ENCODE measurements at places on chromosomes 1 and 21. TPM values are rescaled to one million over a fixed set of nuclear protein-coding genes. Genes with fewer than 3 reads are reported as not detected.

ATXN7L2 gene
- 19.6 TPM for polyA plus RNA-seq

AHDC1 gene
- 22.6 TPM for polyA plus RNA-seq

RNU1-2 gene
- not detected for polyA plus RNA-seq

C1orf116 gene
- 0.98 TPM for polyA plus RNA-seq

S100A7 gene
- polyA plus RNA-seq = 247 TPM

PEAR1 gene
- polyA plus RNA-seq = 2.5 TPM

GRCh38 chr1:23019863-23020625 lies 776 bp downstream of the KDM1A start:
- H3K4me1 ChIP-seq = peaks cover 6% of the 10 kb centered on the region
- no peaks in the 10 kb centered on the region for H3K27me3 ChIP-seq
- peak; percentile 30 for DNase-seq
- H3K27ac ChIP-seq = peak overlapping the region; percentile 72

DNA sequence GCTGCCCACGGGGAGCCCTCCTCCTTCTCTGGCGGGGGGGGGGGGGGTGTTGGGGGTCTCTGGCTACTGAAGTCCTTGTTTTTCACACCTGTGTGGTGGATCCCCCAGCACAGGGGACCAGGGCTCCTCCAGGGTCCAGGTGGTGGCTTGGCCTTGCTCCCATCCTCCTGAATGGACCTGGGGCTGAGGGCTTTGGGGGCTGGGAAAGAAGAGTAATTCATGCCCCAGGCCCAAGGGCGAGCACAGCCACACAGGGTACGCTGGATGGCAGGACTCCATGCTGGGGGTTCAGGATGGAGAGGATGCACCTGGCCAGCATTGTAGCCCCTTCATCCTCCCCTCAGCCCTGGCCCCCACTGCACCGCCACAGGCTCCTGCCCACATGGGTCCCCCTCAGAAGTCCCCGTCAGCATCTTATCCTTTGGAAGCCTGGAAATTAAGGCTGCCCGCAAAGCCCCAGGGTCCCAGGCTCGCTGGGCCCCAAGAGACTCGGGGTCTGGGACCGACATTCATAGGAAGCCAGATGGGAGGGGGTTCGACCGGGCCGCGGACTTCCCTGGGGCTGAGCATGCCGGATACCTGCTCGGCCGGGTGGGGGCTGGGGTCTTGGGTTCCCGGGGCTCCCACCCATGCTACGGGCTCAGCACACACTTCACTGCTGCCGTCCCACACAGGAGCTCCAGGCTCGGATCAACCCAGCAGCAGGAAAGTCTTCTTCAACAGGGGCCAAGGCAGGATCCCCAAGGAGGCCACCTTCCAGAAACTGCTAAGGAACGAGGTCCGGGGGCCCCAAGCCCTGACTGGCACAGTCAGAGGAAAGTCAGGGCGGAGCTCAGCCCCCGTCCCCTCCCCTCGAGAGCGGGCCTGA lies 49.0 kb upstream of the ACTRT2 start:
- H3K27ac ChIP-seq = no peak overlapping the region
- DNase-seq = no peak
- no peaks in the 10 kb centered on the region for H3K4me1 ChIP-seq
- H3K27me3 ChIP-seq = peaks cover 10% of the 10 kb centered on the region

DNA sequence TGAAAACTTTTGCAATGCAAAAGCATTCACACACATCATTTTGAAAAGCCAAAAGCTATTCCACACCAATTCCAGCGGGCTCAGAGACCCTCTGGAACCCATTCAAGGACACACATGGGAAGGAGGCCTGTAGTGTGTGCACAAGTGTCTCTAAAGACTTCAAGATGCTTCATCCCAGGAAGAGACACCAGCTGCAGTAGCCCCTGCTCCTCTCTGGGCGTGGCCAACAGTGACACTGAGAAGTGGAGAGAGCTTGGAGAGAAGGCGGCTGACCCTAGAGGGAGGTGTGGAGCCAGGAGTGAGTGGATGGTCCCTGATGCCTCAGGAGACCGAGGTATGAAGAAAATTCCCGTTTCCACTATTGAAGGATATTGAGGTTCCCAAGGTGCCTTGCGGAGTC lies 14.9 kb upstream of the TNNI1 start:
- DNase-seq = no peak
- H3K27ac ChIP-seq = no peak overlapping the region
- H3K4me3 ChIP-seq = no peak overlapping the region
- no peaks in the 10 kb centered on the region for H3K4me1 ChIP-seq

DNA sequence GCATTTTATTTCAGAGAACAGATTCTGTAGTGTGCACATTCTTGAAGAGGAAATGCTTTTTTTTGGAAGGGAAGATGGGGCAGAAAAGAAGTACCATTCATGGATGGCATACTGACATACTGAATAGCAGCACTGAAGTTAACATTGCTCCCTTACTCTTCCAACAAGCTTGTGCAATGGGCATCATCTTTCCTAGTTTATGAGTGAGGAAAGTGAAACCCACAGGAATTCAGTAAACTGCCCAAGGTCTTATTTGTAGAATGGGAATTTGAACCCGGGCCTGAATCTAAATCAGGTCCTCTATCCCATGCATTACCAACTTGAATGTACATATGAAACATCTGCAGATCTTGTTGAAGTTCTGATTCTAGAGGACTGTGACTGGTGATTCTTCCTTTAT lies 215.7 kb upstream of the FGGY start:
- H3K36me3 ChIP-seq = no peaks in the 10 kb centered on the region
- H3K27me3 ChIP-seq = no peaks in the 10 kb centered on the region
- DNase-seq = no peak
- no peak overlapping the region for H3K4me3 ChIP-seq

DNA sequence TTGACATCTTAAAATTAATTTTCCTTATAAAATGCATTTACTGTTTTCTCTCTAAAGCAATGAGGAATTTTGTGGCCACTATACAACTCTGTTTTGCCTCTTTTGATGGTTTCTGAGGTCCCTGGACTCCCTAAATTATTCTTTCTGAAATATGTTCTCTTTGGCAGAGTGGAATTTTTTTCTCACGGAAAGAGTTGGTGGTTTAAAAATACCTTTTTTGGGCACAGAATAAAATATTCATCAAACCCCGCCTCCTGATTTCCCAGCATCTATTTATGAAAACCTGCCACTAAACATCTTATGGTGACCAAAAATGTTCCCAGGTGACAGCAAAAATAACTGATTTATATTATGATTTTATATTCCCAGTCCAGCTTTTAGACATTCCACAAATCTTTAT lies 165.3 kb upstream of the SYT6 start:
- H3K4me1 ChIP-seq = peaks cover 3% of the 10 kb centered on the region
- no peaks in the 10 kb centered on the region for H3K27me3 ChIP-seq
- no peak overlapping the region for H3K27ac ChIP-seq
- DNase-seq = no peak
- H3K36me3 ChIP-seq = no peaks in the 10 kb centered on the region

GRCh38 chr21:37207441-37208009 lies 59.6 kb downstream of the VPS26C start:
- H3K4me3 ChIP-seq = no peak overlapping the region
- peaks cover 15% of the 10 kb centered on the region for H3K4me1 ChIP-seq
- peak; percentile 6 for DNase-seq
- H3K27ac ChIP-seq = no peak overlapping the region
- H3K36me3 ChIP-seq = peaks cover 1% of the 10 kb centered on the region

- H3K4me1 ChIP-seq = no peaks in the 10 kb centered on the region
- H3K4me3 ChIP-seq = no peak overlapping the region
- H3K27me3 ChIP-seq = peaks cover 60% of the 10 kb centered on the region
- no peaks in the 10 kb centered on the region for H3K36me3 ChIP-seq
Observed at GRCh38 chr1:38812981-38813380, 46.6 kb downstream of the RRAGC start.

GRCh38 chr1:118032883-118033282 lies 103.3 kb downstream of the WDR3 start:
- DNase-seq = no peak
- no peak overlapping the region for H3K4me3 ChIP-seq
- no peaks in the 10 kb centered on the region for H3K36me3 ChIP-seq
- H3K4me1 ChIP-seq = no peaks in the 10 kb centered on the region
- H3K27ac ChIP-seq = no peak overlapping the region

DNA sequence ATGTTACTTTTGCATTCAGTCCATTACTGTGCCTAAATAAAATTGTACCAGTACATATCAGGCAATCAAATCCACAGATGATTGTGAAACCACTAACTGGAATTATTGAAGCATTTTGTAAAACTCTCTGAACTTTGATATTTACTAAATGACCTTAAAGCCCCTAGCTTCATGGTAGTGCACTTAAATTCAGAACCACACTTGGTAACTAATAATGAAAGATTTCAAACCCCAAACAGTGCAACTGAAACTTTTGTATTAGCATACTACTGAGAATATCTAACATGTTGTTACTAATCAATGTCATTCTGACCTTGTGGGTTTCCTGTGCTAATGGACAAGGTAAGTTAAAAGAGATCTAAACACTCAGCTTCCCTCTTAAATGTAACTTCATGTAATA lies at the start of gene CFHR3:
TSS of gene CFHR3 (plus strand) at position 238 of the 400 bp plus-strand sequence. CDS start at position 285, 47 bp downstream.
- no peak within 1 kb of the TSS for H3K27ac ChIP-seq
- H3K36me3 ChIP-seq = no peaks in the 10 kb centered on the region
- H3K4me3 ChIP-seq = no peak within 1 kb of the TSS
- no peaks in the 10 kb centered on the region for H3K27me3 ChIP-seq

DNA sequence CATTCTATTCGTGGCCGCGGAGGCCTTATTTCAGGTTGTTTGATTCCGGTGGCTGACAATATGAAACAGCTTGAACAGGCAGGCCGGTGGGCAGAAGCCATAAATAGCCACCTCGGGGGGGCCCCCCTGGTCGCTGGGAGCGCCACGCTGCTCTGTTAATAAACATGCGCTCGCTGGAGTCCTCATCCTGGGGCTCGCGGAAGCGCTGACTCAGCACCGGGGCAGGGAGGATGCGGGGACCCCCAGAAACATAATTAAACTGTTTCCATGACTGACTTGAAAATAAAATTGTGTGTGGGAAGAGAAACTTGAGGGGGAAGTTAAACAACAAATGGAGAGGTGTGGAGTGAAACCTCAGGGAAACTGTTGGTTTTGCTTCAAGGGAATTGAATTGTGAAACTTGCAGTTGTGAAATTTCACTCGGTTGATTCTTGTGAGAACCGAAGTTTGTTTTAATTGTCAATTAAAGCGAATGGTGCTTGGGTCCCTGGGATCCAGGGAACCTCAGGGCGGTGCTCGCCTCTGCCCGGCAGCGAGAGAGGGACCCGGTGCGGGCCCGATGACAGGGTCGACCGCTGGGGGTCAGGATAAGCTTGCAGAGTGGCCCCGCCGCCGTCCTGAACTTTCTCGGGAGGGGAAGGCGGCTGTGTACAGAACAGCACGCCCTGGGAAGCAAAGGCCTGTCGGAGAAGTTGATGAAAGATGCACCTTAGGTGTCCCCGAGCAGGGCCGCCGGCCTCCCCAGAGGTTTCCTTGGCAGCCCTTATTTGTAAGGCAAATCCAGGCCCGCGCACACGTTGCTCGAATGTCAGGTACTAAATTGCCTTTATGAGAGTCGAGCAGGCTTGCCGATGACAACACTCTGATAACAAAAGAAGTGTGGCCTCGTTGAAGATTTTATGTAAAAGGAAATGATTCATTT lies 176.9 kb upstream of the LMO4 start:
- H3K36me3 ChIP-seq = no peaks in the 10 kb centered on the region
- no peak overlapping the region for H3K27ac ChIP-seq
- H3K4me3 ChIP-seq = peak overlapping the region; percentile 39

DNA sequence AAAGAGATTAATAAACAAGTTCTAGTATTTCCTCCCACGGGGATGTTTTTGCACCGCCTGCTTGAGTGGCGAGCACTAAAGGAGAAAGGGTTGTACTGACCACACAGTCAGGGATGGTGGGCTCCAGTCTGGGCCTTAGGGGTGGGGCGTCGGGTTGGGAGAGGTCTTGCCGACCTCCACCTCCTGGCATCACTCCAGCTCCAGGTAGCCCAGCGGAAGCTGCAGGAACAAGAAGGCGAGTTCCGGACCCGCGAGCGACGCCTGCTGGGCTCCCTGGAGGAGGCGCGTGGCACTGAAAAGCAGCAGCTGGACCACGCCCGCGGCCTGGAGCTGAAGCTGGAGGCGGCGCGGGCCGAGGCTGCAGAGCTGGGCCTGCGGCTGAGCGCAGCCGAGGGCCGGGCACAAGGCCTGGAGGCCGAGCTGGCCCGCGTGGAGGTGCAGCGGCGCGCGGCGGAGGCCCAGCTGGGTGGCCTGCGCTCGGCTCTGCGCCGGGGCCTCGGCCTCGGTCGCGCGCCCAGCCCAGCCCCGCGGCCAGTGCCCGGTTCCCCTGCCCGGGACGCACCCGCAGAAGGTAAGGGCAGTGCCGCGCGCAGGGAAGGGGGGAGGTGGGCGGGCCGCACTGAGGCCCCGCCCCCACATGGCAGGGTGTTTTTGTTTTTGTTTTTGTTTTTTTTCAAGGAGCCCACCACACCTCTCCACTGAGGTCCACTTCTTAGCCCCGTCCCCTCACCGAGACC lies 19.7 kb downstream of the MFAP2 start:
- peak overlapping the region; percentile 16 for H3K4me3 ChIP-seq
- no peaks in the 10 kb centered on the region for H3K27me3 ChIP-seq
- H3K27ac ChIP-seq = peak overlapping the region; percentile 43
- H3K4me1 ChIP-seq = peaks cover 2% of the 10 kb centered on the region

DNA sequence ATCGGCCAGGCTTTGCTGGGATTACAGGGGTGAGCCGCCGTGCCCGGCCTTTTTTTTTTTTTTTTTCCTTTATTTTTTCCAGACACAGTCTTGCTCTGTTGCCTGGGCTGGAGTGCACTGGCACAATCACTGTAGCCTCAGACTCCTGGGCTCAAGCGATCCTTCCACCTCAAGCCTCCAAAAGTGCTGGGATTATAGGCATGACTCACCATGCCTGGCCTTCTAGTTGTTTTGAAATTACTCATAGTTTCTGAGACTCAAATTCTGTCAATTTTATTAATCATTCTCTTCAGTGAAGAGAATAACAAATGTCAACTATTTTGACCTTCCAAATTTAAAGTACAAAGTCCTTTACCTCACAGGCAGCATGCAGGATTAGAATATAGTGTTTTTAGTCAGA lies 374.5 kb downstream of the PLA2G4A start:
- no peaks in the 10 kb centered on the region for H3K4me1 ChIP-seq
- no peak overlapping the region for H3K27ac ChIP-seq
- DNase-seq = no peak
- H3K36me3 ChIP-seq = no peaks in the 10 kb centered on the region

DNA sequence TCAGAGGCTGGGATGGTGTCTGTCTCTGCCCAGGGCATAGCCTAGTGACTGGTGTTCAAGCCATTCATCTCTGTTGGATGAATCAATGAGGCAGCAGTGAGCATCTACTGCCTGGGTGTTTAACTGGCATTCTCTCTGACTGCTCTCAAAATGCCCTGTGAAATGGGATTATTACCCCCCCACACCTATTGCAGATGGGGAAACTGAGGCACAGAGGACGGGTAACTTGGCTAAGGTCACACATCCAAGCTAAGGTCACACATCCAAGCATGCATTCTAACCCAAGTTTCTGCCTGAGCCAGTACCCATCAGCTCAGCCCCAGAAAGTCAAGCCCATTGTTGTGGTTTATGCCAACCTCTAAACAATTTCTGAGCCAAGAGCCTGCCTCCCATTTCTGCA lies 5.0 kb downstream of the TTC39A start:
- no peaks in the 10 kb centered on the region for H3K4me1 ChIP-seq
- H3K36me3 ChIP-seq = no peaks in the 10 kb centered on the region
- H3K27ac ChIP-seq = no peak overlapping the region
- DNase-seq = no peak
- H3K27me3 ChIP-seq = peaks cover under 1% of the 10 kb centered on the region
- no peak overlapping the region for H3K4me3 ChIP-seq

Measured in thymus (tissue), 14 donors.